ENCODE measurements at places on chromosomes 3 and 15. TPM values are rescaled to one million over a fixed set of nuclear protein-coding genes. Genes with fewer than 3 reads are reported as not detected.

Gene MYRIP
- not detected for total RNA-seq

DNA sequence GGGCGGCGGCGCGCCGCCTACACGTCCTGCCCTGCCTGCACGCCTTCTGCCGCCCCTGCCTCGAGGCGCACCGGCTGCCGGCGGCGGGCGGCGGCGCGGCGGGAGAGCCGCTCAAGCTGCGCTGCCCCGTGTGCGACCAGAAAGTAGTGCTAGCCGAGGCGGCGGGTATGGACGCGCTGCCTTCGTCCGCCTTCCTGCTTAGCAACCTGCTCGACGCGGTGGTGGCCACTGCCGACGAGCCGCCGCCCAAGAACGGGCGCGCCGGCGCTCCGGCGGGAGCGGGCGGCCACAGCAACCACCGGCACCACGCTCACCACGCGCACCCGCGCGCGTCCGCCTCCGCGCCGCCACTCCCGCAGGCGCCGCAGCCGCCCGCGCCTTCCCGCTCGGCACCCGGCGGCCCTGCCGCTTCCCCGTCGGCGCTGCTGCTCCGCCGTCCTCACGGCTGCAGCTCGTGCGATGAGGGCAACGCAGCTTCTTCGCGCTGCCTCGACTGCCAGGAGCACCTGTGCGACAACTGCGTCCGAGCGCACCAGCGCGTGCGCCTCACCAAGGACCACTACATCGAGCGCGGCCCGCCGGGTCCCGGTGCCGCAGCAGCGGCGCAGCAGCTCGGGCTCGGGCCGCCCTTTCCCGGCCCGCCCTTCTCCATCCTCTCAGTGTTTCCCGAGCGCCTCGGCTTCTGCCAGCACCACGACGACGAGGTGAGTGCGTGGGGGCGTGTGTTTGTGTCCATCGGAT is 602 bp downstream of the TRIM71 start:
- peaks cover 42% of the 10 kb centered on the region for H3K27me3 ChIP-seq
- no peak overlapping the region for H3K27ac ChIP-seq

GRCh38 chr3:172302203-172302602 is 146.1 kb downstream of the GHSR start:
- H3K4me1 ChIP-seq: no peaks in the 10 kb centered on the region
- no peak for DNase-seq
- H3K4me3 ChIP-seq: no peak overlapping the region
- no peak overlapping the region for H3K27ac ChIP-seq
- peaks cover 7% of the 10 kb centered on the region for H3K36me3 ChIP-seq
- H3K27me3 ChIP-seq: no peaks in the 10 kb centered on the region

- H3K27ac ChIP-seq: no peak overlapping the region
- H3K36me3 ChIP-seq: no peaks in the 10 kb centered on the region
- no peak for DNase-seq
- H3K4me3 ChIP-seq: no peak overlapping the region
Observed at GRCh38 chr3:16122155-16122554, 52.3 kb upstream of the GALNT15 start.

DNA sequence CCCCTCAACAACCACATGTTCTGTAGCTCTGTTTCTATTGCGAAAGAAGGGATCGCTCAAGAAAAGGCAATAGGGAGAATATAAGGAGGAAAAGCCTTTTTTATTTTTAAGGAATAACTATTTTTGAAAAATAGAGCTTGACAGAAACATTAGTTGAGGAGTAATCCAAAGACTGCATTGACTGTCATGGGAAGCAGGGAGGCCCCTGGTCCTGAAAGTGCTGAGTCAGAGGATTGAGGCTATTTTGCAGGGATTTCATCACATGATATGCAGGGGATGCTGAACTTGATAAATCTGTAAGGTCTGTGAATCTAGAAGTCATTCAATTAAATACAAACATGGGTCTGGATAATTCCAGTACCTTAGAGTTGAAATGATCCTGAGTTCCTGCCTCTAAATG is 92.0 kb downstream of the MTHFS start:
- H3K36me3 ChIP-seq: no peaks in the 10 kb centered on the region
- H3K4me3 ChIP-seq: no peak overlapping the region
- peaks cover 3% of the 10 kb centered on the region for H3K27me3 ChIP-seq
- no peak for DNase-seq
